ENCODE measurements at places on chromosomes 3 and 15.

DNA sequence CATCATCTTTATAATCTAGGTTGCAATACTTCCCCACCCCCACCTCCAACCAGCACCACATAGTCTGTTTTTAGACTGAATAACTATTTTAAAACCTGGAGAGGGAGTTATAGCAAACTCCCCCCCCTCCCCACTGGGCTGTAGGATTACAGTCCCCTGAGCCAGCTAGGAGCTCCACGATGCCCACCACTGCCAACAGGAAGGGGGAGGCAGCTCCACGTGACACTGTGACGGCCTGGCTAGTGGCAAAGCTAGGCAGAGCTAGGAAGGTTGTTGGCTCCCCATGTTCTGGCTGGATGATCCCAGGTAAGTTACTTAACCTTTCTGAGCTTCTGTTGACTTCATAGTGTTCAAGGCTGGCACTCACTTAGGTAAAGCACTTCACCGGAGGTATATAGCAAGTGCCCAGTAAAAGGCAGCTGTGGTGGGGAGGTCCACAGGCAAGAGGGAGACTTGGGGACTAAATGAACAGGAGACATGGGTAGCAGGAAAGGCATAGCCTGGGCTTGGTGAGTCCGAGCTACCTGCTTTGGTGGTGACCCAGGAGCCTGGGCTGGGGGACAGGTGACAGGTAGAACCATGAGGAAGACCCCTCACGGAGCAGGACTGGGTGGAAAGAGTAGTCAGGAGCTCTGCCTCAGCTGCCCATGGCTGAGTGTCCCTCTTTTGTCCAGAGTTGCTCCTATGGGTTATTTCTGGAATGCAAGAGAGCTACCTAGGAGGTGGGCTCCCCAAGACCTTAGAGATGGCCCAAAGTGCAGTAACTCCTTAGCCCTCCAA is 4.0 kb upstream of the TBC1D21 start:
- no peak for DNase-seq

DNA sequence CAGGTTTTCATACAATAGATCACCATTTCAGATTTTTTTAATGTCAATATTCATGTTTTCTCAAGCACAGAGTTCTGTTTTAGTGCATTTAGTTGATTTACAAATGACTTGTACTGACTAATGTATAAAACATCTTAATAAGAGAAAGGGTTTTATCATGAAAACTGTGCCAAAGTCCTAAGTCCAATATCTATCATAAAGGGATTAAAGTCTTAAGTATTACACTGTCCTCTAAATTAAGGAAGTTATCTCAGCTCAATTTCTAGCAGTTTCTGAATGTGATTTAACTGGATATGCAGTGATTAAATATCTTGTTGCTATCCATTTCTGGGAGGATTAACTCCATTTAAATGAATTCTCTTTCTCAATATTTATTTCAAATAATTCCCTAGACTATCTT is 381.1 kb upstream of the CNTN4 start:
- no peak for DNase-seq

- no peak for DNase-seq
Observed at GRCh38 chr3:129695230-129695629, 88.8 kb upstream of the PLXND1 start.

- DNase-seq = no peak
Observed at GRCh38 chr15:51067510-51067909, 27.2 kb downstream of the TNFAIP8L3 start.

GRCh38 chr3:13696699-13697098 is 147.8 kb downstream of the FBLN2 start:
- no peak for DNase-seq

- DNase-seq = no peak
Observed at GRCh38 chr15:84949845-84950569, 31.6 kb upstream of the PDE8A start.

GRCh38 chr3:194200422-194201081 is 64.6 kb downstream of the HES1 start:
- DNase-seq = no peak

- no peak for DNase-seq
Observed at GRCh38 chr3:197590313-197590962, 34.7 kb upstream of the BDH1 start.

DNA sequence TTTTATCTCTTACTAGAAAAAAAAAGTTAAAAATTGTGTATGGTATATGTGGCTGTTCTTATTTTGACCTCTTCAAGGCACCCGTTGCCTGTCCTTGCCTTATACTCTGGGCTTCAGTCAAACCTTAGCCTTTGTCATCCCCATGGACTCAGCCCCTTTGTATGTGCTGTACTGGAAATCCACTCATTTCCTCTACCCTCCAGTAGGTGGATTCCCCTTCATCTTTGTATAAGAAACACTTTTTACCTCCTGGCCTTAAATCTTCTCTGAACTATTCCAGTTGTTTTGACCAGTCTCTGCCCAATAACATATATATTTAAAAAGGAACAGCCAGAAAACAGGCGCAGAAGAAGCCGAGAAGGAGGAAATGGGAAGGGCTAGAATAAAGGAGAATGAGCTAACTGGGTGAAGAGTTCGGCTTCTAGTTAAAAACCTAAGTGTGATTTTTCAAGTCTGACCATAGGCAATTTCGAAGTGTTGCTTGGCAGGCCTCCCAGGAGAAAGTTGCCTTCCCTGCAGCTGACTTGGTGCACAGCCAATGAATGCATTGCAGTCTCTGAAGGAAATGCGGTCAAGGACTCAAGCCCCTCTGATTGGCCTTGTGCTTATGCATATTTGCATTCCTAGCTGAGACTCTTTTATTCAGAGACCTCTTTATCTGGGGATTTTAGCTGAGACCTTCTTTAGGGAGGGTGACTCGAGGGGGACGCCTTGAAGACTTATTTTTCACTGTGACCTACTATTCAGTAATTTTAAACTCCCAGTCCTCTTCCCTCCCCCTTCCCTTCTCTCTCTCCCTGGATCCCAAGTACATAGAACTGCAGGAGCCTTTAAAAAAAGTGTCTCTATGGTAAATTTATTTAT is 277.4 kb downstream of the ROBO1 start:
- peak; percentile 59 for DNase-seq

GRCh38 chr3:175486255-175486654 is 627.1 kb downstream of the NAALADL2 start:
- DNase-seq = no peak

- peak; percentile 31 for DNase-seq
Observed at GRCh38 chr3:13023235-13023970, 49.8 kb downstream of the IQSEC1 start.

DNA sequence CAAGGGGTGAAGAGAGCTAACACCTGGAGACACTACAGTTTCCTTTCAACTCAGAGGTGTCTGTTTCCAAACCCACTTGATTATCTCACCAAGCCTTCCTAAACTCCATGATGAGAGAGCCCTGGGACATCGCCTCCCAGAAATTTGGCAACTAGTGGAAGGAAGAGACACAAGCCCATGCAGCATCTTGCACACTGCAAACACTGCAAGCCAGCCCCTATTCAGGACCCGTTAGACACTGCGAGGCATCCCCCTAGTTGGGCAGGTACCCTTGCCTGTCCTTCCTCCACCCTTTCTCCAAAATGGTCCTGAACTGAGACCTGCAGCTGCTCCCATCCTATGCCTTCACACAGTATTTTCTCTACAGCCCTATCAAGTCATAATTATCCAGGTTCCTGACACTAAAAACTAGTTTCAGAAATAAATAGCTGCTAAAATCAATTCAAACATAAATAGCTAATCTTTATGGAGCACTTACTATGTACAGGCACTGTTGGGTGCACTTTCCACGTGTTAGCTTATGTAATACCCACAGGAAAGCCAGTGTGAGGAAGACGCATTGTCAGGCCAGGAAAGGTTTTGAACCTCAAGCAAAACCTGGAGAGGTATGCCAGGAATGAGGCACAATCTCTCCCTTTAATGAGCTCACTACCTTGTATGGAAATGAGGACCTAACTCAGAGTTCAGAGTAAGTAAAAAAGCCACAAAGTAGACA is 2.8 kb downstream of the MAGI1 start:
- no peak for DNase-seq

GRCh38 chr3:149424918-149425317 is 47.5 kb upstream of the TM4SF1 start:
- no peak for DNase-seq

DNA sequence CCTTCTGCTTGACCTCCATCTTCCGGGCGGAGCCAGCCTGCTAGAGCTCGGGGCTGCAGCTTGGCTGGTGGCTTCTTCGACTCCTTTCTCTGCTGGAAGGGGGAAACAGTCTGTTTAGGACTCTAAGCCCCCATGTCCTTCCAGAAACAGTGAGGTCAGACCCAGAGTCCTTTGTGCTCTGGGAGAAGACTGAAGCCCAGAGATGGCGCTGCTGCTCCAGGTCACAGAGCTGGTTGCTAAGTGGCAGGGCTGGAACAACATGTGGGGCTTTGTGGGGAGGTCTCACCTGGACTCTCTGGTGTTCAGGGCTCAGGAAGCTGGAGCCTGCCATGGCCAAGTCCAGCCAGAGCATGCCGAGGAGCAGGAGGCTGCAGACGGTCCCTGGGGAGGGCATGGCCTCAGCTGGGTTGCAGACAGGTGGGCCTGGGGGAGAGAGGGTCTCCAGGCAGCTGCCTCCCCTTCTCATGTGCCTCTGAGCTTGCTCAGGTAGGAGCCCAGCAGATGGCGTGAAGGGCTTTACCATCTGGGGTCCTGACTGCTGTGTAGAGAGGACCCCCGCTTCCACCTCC is 2.9 kb downstream of the GHRL start:
- DNase-seq = no peak

DNA sequence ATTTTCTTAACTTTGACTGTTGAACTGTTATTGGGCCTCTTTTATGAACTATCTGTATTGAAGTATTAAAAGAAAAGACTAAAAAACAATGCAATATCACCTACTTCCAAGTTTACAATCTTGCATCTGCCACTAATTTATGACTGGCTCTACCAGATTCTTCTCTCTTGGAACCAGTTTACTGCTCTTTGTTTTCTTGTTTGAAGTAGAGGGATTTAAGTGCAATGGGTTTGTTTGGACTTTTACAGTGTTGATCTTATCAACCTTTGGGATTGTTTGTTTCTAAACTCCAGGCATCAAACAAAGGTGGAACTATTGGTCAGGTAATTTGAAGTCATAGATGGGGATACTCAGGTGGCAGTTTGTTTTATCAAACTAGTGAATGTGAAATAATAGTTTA is 43.0 kb upstream of the MEIS2 start:
- no peak for DNase-seq

- no peak for DNase-seq
Observed at GRCh38 chr15:94703596-94703995, 472.2 kb downstream of the MCTP2 start.

DNA sequence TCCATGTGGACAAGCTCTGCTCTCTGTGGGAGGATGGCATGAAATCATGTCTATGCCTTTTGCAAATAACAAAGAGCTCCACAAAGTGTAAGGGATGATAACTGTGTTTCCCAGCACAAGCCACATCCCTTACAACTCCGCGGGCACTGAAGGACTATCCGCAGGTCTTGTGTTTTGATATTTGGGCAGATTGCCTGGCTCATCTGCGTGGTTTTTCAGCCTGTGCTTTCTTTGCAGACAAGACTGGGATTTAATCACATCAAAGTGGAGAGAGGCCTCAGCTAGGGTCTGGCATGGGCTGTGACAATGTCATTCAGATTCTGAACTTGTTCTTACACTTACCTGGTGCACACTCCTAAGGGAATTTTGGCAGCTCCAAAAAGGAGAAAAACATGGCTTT is 30.2 kb upstream of the CA12 start:
- DNase-seq = no peak

DNA sequence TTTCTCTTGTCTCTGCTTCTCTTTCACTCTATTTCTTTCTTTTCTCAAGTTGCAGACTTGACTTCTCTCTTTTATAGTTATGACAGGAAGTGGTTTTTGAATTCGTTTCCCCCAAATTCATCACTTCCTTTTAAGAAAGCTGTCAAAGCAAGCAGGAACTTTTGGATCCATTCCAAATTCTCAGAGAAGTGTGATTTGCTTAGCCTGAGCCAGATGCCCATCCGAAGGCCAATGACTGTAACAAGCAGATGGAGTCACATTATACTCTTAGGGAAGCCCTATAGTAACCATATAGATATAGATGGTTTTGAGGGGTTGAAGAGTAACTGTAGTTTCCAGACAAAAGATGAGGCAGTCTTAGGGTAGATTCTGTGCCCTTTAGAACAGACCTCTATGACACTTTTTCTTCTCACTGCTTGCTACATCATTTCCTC is 592.0 kb upstream of the KCNMB2 start:
- no peak for DNase-seq
